ENCODE measurements at places on chromosomes 6 and 20. TPM values are rescaled to one million over a fixed set of nuclear protein-coding genes. Genes with fewer than 3 reads are reported as not detected.

DNA sequence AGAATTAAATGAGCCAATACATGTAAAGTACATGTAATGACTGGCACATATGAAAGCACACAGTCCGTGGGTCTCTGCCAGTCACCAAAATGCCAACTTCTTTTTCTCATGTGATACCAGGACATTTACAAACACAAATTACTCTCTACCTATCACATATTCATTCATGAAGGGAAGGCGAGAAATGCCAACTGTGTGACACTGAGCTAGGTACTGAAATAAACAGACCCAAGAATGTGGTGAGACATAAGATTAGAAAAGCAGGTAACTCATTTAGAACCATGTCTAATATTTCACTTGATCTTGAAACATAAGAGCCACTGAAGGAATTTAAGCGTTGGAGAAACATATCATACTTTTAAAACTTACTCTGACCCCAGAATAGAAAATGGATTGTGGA is 41.4 kb downstream of the HBS1L start:
- H3K27me3 ChIP-seq, result peaks cover 1% of the 10 kb centered on the region
- no peaks in the 10 kb centered on the region for H3K4me1 ChIP-seq
- no peak overlapping the region for H3K4me3 ChIP-seq
- H3K36me3 ChIP-seq, result no peaks in the 10 kb centered on the region
- H3K27ac ChIP-seq, result no peak overlapping the region

DNA sequence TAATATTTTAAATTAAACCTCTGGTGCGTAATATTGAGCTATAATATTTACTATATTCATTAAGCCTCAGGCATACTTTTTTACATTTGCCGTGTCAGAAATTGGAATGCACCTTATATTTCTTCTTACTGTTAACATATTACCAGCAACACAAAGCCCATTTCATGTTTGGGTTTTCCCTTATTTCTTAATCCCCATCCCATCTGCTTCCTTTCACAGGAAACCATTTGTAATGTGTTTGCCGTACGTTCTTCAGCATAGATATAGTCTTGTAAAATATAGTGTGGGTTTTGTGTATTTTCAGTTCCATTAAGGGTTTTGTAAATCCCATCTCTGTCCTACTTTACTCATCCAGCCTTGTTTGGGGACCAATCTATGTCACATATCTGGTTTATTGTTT is 6.5 kb downstream of the EYS start:
- no peaks in the 10 kb centered on the region for H3K36me3 ChIP-seq
- H3K4me3 ChIP-seq, result no peak overlapping the region
- H3K4me1 ChIP-seq, result no peaks in the 10 kb centered on the region
- no peak for DNase-seq
- no peaks in the 10 kb centered on the region for H3K27me3 ChIP-seq

CPNE1 gene
- total RNA-seq, result 294 TPM

SLC9A8 gene
- 6.2 TPM for total RNA-seq

DNA sequence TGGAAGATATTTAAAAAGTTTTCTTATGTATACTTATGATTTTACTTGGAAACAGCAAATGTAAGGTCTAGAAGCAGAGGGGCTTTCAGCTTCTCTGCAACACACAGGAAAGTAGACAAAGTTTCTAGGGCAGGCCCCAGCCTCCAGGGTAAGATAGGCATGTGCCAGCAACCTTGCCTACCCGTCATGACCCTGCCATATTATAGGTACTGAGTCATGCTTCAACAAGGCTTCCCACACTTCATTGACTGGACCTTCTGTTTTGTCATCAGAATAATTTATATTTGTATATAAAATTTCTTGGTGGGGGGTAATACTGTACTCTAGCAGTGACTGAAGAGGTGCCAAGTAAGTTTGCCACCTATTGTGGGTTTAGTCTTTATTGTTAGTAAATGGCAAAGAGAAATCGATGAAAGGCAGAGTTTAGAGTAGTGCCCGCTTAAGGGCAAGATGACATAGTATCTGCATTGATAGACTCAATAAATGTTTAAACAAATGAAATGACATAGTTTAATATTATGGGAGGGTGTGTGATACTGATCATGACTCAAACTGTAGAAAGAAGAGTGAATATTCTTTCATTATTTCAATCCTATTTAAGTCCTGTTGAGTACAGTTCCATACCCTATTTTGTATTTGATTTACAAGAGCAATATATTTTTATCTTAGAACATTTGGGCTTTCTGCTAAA is 95.6 kb downstream of the JARID2 start:
- DNase-seq, result no peak
- H3K4me3 ChIP-seq, result no peak overlapping the region
- H3K27me3 ChIP-seq, result no peaks in the 10 kb centered on the region
- H3K27ac ChIP-seq, result no peak overlapping the region
- peaks cover 11% of the 10 kb centered on the region for H3K4me1 ChIP-seq

DNA sequence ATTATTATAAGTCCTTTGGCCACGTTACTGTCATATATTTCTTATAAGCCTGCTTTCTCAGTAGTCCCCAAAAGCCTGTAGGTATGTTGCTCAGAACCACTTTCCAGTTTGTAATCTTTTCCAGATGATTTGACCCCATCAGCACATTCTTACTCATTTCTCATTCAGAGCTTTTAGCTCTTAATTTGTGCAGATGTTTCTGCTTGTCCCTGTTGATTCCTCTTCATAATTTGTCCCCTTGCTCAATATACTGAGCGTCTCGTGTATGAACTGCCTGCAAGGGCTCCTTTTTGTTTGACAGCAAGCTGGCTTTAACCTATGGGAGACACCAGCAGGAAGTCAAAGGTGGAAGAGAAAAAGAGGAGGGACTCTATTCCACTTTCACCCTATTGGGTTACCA is 733.8 kb upstream of the GJE1 start:
- no peak overlapping the region for H3K4me3 ChIP-seq
- no peak overlapping the region for H3K27ac ChIP-seq
- no peaks in the 10 kb centered on the region for H3K4me1 ChIP-seq
- no peaks in the 10 kb centered on the region for H3K27me3 ChIP-seq
- DNase-seq, result no peak

ACSS1 gene
- 2.6 TPM for total RNA-seq

Data from H1 (cell line).